Activated effector memory CD4-positive, alpha-beta T cell treated with Interleukin-2 at 50 U/mL for 16 hours (primary cell): ENCODE measurements at places on chromosomes 11 and 22.

DNA sequence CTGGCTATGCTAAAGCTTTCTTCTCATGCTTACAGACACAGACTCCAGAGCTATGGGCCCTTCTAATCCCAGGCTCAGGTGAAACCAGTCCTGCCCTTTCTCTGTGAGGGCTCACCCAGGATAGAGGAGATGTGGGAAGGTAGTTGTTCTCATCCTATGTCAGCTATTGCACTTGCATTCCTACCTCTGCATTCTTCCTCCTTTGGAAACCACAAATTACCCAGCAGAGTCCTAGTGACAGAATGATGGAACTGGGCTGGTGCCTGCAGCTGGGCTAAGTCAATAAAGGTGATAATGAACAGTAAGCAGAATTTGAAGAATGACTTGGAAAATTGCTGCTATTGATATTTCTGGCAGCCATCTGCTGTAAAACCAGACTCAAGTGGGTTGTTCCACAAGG lies 560.0 kb downstream of the TMEM135 start:
- DNase-seq, result no peak

- DNase-seq, result no peak
Observed at GRCh38 chr11:118820412-118821357, 29.7 kb upstream of the DDX6 start.

DNA sequence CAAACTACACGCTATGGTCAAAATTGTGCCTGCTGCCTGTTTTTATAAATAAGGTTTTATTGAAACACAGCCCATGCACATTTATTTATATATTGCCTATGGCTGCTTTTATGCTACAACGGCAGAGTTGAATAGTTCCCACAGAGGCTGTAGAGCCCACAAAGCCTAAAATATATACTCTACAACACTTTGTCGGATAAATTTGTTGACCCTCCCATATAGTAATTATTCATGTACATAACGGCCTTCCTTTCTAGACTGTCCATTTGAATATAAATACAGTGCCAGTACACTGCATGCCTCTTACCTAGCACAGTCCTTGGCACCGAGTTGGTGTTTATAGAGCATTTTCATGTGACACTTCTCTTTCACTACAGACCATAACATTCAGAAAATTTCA lies 314.0 kb downstream of the LRRC4C start:
- DNase-seq, result no peak

DNA sequence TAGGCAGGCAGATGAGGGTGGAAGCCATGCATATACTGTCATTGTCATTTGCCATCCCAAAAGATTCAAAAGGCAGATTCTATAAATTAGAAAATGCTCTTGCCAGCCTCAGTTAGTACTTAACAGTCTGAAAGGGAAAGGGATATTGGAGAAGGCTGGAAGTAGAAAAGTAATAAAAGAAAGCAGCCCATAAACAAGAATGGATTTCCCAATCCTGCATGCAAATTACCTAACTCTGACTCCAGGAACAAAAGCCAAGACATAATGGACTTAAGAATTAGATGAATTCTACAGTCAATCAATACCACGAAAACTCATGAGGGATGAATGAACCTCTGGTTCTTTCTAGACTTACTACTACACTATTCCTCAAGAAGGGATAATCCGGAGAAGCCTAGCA lies 5.9 kb downstream of the PAK1 start:
- DNase-seq, result no peak

GRCh38 chr11:84384731-84385130 lies 1098.6 kb upstream of the CCDC90B start:
- DNase-seq, result no peak

- no peak for DNase-seq
Observed at GRCh38 chr11:8094656-8095055, 13.6 kb downstream of the TUB start.

DNA sequence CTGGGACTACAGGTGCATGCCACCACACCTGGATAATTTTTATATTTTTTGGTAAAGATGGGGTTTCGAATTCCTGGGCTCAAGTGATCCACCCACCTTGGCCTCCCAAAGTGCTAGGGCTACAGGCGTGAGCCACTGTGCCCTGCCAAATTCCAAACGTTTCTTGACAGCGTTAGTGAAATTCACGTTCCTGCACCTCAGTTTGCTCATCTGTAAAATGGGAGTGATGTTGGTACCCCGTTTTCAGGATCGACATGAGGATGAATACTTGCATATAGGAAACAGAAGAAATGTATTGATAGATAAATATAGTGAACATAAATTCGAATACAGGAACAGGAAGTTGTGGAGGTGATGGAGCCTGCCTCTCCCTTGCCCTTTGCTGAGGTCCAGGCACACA lies 10.2 kb upstream of the LTO1 start:
- DNase-seq, result no peak

DNA sequence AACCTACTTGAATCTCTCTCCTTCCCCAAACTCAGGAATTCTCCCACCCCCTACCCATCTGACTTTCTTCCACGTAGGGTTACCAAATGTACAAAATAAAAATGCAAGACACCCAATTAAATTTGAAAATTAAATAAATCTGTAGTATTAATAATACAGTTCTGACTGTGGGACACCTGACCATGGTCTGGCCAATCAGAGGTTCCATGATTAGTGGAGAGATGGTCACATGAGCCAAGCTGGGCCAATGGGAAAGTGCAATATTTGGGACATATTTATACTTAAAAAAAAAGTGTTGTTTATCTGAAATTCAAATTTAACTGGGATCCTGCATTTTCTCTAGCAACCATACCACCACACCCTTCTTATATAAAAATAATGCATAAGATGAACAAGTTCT lies 29.8 kb upstream of the ASPHD2 start:
- DNase-seq, result no peak

DNA sequence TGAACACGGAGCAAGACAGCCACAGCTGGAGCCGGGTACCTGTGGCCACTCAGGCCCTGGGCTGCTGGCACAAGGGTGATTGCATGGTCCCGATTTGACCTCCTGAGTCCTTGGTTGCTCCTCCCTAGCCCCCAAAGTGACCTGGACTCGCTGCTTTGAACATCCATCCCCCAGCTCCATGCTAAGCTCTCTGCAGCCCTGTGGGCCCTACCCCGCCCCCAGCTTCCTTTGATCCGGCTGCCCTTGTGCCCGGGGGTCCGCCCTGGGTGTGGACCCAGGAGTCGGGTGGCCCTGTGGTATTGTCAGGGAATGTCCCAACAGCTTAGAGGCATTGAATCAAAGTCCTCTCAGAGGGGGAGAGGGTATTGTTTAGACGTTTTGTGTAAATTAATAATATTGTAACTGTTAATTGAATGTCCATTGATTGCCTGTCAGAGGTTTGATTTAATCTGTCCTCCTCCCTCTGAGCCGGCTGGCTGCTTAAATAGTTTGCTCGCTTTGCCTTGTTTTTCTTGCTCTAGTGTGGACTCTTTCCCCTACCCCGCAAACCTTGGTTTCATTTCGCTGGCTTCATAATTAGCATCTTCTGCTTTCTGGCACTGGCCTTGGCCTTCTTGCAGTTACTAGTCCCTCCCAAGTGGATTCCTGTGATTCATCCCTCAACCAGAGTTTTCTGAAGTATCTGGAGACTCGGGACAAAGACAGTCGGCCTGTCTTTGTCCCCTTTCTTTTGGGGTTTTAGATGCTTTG lies 20.7 kb downstream of the GRIK4 start:
- no peak for DNase-seq

DNA sequence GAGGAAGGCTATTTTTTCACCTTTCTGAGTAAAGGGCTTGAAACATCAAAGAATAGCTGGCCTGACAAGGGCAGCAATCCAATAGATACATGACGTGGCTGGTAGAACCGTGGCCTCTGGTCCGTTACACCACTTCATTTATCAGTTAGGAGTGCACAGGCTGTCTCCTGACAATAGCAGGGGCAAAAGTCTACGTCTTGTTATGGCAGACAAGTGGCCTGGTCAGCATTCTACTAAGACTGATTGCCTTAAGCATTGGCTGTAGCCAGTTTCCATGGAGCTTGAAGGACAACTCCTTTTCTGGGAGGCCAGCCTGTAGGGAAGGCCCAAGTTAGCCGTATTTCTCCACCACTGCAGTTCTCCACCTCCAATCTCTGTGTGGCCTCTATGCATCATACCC lies 9.2 kb upstream of the GDPD4 start:
- no peak for DNase-seq

- no peak for DNase-seq
Observed at GRCh38 chr11:8532475-8532874, 61.6 kb downstream of the STK33 start.

- no peak for DNase-seq
Observed at GRCh38 chr22:45580726-45581381, 78.2 kb downstream of the FBLN1 start.

DNA sequence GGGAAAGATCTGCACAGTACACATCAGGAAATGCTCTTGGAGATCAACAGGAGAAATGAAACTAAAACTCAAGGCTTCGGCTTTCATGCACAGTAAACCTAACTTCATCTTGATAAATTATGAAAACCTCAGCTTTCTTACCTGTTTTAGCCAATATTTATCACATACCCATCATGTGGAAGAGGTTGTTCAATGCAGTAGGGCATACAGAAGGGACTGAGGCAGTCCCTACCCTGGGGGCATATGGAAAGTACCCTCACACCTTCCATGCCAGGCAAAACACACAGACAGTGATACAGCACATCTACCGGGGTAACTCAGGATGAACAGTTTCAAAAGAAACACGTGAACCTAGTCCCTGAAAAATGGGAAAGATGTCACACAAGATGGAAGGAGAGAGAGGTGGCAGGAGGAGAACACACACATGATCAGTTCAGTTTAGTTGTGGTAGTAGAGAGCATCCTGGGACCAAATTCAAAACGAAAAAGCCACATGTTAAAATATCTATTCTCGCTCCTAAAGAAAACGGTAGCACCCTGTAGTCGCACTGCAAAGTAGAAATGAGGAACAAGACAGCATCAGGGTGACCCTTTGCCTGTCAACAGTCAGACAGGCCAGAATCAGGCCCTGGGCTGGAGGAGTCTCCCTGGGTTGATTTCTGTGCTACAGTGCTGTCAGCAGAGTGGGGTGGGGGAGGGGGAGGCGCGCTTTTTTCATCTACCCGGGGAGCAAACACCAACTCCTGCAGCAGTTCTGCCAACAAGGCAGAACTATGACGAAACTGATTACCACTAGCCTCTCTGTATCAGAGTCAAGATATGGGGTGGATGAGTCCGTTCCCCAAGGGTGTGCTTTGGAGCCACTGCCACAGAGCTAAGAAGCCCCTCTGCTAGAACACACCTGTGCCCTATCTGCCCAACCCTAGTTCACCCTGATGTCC lies 1.3 kb downstream of the HIRA start:
- no peak for DNase-seq

DNA sequence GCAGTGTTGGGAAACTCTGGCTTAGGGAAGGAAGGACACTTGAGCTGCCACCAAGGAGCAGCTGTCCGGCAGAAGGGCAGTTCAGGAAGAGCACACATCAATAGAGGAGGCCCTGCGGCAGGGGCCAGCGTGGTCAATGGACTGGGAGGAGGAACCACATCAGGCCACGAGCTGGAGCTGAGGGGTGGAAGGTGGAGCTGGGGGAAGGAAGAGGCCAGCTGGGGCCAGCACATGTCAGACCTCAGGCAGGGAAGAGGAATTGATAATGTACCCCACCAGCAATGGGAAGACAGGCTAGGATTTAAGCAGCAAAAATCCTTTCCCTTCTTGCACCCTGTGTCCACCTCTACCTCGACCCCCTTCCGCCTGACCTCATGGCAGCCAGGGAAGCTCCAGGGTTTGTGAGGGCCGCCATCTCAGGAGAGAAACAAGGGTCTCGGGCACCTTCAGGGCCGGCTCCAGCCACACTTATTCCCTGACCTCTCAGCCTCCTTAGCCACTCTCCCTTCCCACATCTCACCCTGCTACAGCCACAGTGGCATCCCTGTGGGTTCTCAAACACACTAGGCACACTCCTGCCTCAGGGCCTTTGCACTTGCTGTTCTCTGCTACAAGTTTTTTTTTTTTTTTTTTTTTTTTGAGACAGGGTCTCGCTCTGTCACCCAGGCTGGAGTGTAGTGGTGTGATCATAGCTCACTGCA lies 157.8 kb upstream of the GRK3 start:
- no peak for DNase-seq

DNA sequence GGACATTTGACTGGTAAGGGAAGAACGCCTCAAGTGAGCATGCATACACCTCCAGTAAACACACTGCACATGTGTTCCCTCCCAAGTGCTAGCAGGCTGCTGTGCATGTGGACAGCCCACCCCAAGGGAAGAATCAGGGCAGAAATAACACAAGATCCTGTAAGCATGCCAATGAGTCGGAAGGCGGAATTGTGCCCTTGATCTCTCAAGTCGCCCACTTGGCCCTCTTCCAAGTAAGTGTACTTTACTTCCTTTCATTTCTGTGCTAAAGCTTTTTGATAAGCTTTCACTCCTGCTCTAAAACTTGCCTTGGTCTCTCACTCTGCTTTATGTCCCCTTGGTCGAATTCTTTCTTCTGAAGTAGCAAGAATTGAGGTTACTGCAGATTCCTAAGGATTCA lies 139.6 kb downstream of the TRPC6 start:
- DNase-seq, result no peak
